ENCODE measurements at places on chromosomes 6 and 20. TPM values are rescaled to one million over a fixed set of nuclear protein-coding genes. Genes with fewer than 3 reads are reported as not detected.

CLPSL2 gene
- not detected for polyA plus RNA-seq

FAXC gene
- polyA plus RNA-seq = 9.3 TPM

FAM162B gene
- 7.6 TPM for polyA plus RNA-seq

FUT9 gene
- polyA plus RNA-seq = 5.1 TPM

TAGAP gene
- polyA plus RNA-seq = 2.6 TPM

TEAD3 gene
- 44.4 TPM for polyA plus RNA-seq

CST2 gene
- polyA plus RNA-seq = not detected

BCAS4 gene
- polyA plus RNA-seq = 3.3 TPM

PDYN gene
- 0.20 TPM for polyA plus RNA-seq

SLC32A1 gene
- not detected for polyA plus RNA-seq

ABHD16B gene
- not detected for polyA plus RNA-seq

SYS1 gene
- 32.4 TPM for polyA plus RNA-seq

FOXQ1 gene
- 13.0 TPM for polyA plus RNA-seq

HSD17B8 gene
- 29.1 TPM for polyA plus RNA-seq

HLA-DQB1 gene
- 11.8 TPM for polyA plus RNA-seq

C6orf118 gene
- polyA plus RNA-seq = 0.52 TPM

DDO gene
- polyA plus RNA-seq = 0.93 TPM

TFAP2D gene
- not detected for polyA plus RNA-seq

SIRPA gene
- polyA plus RNA-seq = 28.5 TPM

SLC22A3 gene
- polyA plus RNA-seq = 4.7 TPM

THBD gene
- 8.5 TPM for polyA plus RNA-seq

ARFGEF2 gene
- 29.2 TPM for polyA plus RNA-seq

MLIP gene
- polyA plus RNA-seq = 0.24 TPM

Measured in left renal pelvis (tissue), 4 donors.